Mesendoderm (in vitro differentiated cells): ENCODE measurements at places on chromosomes 1 and 21.

- no peak for DNase-seq
These were observed 74.6 kb downstream of the RASAL2 start for GRCh38 chr1:178168536-178168935.

- no peak for DNase-seq
These were observed 14.3 kb downstream of the NADK start for GRCh38 chr1:1763657-1764621.

- DNase-seq = peak; percentile 53
These were observed 9.9 kb upstream of the MTARC1 start for GRCh38 chr1:220776720-220777326.

- DNase-seq = no peak
These were observed 42.9 kb downstream of the SELENOF start for GRCh38 chr1:86871001-86871400.

DNA sequence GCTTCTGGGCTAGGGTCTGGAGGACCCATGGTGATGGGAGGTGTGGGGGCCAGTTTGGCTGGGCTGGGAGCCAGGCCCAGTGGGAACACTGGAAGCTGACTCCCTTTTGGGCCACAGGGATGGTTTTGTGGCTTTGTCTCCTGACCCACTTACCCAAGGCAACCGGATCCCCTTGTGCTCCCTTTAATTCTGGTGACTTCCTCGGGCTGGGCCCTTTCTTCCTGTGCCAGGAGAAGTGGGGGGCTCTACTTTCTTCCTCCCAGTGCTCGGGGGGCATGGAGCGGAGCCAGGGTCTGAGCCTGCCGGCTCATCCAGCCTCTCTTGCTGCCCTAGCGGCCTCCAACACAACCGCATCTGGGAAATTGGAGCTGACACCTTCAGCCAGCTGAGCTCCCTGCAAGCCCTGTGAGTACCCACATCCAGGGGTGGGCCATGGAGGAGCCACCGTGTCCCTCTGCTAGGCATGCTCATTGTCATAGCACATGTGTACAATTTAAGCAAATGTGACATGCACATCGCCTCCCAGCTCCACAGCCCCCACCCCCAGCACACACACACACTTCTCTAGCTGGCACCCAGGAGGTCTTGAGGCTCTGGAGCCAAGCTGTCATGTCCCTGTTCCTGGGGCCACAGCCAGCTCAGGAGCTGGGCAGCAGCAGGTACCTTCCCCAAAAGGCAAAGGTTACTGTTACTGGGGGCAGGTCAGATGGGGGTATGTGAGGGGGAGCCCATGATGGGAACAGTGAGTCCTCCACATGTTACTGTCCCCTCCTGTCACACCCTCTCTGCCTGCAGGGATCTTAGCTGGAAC is 35.0 kb downstream of the UBE2T start:
- DNase-seq = no peak
